Breast epithelium (tissue), 4 donors: ENCODE measurements at places on chromosomes 1 and 21. TPM values are rescaled to one million over a fixed set of nuclear protein-coding genes. Genes with fewer than 3 reads are reported as not detected.

DNA sequence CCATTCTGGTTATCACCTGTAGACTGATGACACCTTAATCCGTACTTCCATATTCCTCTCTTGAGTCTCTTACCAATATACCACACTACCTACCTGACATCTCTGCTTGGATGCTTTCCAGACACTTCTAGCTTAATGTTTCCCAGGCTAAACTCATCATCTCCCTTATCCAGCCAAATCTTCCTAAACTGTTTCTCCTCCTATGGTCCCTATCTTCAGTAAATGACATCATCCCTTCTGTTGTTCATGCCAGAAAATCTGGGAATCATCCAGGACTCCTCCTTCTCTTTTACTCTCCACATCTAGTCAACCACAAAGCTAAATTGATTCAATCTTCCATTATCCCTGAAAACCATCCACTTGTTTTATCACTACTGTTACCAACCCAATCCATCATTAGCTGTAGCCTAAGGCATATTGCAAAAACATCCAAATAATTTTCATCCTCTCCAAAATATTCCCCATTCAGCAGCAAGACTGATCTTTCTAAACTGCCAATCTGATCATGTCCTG, 464.1 kb upstream of the BEND5 start:
- H3K4me3 ChIP-seq: no peak overlapping the region
- H3K4me1 ChIP-seq: no peaks in the 10 kb centered on the region
- H3K27me3 ChIP-seq: no peaks in the 10 kb centered on the region
- no peak overlapping the region for H3K27ac ChIP-seq

DNA sequence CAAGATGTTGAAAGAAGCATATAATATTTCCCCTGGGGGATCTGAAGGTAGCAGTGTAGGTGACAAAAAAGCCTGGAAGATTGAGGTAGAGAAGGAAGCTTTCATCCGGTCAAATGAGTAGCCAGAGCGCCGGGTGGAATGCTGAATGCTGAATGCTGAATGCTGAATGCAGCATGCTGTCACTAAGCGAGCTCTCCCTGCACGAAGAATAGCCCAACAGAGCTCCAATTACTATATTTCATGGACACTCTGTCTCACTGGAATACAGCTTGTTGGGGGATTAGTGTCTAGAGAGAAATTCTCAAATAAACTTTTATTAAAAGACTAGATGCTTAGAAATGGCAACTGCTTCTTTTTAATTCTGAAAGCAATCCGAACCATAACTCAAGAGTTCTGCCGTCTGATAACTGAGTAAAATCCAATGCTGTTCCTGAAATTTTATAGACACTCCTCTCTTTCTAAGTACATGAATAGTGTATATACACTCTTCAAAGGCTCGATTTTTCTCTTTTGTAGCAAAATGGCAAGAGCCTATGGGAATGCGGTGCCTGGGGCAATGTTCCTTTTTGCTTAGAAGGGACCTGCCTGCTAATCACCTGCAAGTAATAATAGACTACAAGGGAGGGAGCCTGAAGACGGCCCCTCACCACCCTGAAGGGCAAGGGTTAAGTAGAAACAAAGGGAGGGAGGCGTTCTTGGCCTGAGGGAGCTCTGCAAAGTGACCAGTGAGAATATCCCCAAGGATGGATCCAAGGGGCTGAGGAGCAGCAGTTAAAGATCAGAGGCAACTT, 203.7 kb upstream of the ESRRG start:
- no peak overlapping the region for H3K4me3 ChIP-seq
- no peaks in the 10 kb centered on the region for H3K27me3 ChIP-seq

- no peaks in the 10 kb centered on the region for H3K4me1 ChIP-seq
- H3K36me3 ChIP-seq: no peaks in the 10 kb centered on the region
- DNase-seq: no peak
- no peaks in the 10 kb centered on the region for H3K27me3 ChIP-seq
- no peak overlapping the region for H3K4me3 ChIP-seq
These were observed 349.3 kb upstream of the PLXNA2 start for GRCh38 chr1:208593306-208594006.

- no peaks in the 10 kb centered on the region for H3K36me3 ChIP-seq
- no peaks in the 10 kb centered on the region for H3K27me3 ChIP-seq
These were observed 78.9 kb downstream of the RHOU start for GRCh38 chr1:228814176-228814575.

DNA sequence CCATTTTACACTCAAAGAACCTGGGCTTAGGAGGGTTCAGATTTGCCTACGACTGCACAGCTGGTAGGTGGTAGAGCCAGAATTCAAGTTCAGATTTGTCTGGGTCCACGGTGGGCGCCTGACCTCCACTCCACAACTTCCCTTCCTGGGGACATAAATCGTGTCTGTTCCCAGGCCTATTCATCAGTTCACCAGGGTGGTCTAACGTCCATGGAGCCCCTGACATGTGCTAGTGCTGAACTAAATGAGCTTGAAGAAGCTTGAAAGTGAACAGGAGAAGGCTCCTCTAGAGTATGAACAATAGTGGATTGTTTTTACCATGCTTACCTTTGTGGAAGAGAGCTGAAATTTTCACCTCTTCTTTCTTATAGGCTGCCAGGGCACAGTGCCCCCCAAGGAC, 32.5 kb upstream of the KIF1B start:
- H3K4me3 ChIP-seq: no peak overlapping the region
- DNase-seq: no peak
- no peak overlapping the region for H3K27ac ChIP-seq
- H3K4me1 ChIP-seq: no peaks in the 10 kb centered on the region

GRCh38 chr1:33468967-33469366, 3.5 kb upstream of the ZSCAN20 start:
- no peaks in the 10 kb centered on the region for H3K27me3 ChIP-seq
- H3K27ac ChIP-seq: no peak overlapping the region

The VPS45 gene
- 72.0 TPM for total RNA-seq

- no peak overlapping the region for H3K4me3 ChIP-seq
- no peak for DNase-seq
- H3K4me1 ChIP-seq: no peaks in the 10 kb centered on the region
- H3K27me3 ChIP-seq: no peaks in the 10 kb centered on the region
- H3K27ac ChIP-seq: no peak overlapping the region
These were observed 109.2 kb downstream of the TTLL7 start for GRCh38 chr1:83889707-83890106.

DNA sequence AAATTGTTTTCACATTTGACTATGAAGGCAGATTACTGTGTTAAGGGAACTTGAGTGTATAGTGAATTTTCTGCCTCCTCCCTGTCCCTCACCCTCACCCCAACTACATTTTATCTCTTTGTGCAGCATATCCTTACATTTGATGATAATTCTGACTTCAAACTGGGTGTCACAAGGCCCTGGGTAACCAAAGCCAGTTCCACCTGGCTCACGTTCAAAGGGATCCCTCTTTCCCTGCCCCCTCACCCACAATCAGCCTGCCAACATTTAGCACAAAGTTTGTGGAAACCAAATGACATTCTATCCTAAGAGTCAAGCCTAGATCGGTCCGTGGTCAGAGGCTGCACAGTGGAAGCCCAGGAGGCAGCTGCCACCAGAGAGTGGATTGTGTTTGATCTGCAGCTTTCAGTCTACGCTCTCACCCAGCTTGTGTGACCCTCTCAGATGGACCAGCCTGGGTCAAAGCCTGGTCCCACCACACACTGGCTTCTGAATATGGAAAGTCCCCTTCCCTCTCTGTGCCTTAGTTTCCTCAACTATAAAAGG, 10.3 kb downstream of the KIAA0040 start:
- H3K27ac ChIP-seq: peak overlapping the region; percentile 26
- no peak overlapping the region for H3K4me3 ChIP-seq
- no peak for DNase-seq
- no peaks in the 10 kb centered on the region for H3K4me1 ChIP-seq

GRCh38 chr1:57162607-57163261, 196.9 kb upstream of the C8B start:
- no peak for DNase-seq
- no peaks in the 10 kb centered on the region for H3K4me1 ChIP-seq
- H3K27ac ChIP-seq: no peak overlapping the region
- H3K27me3 ChIP-seq: no peaks in the 10 kb centered on the region
- no peaks in the 10 kb centered on the region for H3K36me3 ChIP-seq
- no peak overlapping the region for H3K4me3 ChIP-seq

GRCh38 chr1:215418876-215419447, 148.1 kb upstream of the KCTD3 start:
- no peak overlapping the region for H3K27ac ChIP-seq
- no peaks in the 10 kb centered on the region for H3K27me3 ChIP-seq
- H3K36me3 ChIP-seq: no peaks in the 10 kb centered on the region
- no peak for DNase-seq

DNA sequence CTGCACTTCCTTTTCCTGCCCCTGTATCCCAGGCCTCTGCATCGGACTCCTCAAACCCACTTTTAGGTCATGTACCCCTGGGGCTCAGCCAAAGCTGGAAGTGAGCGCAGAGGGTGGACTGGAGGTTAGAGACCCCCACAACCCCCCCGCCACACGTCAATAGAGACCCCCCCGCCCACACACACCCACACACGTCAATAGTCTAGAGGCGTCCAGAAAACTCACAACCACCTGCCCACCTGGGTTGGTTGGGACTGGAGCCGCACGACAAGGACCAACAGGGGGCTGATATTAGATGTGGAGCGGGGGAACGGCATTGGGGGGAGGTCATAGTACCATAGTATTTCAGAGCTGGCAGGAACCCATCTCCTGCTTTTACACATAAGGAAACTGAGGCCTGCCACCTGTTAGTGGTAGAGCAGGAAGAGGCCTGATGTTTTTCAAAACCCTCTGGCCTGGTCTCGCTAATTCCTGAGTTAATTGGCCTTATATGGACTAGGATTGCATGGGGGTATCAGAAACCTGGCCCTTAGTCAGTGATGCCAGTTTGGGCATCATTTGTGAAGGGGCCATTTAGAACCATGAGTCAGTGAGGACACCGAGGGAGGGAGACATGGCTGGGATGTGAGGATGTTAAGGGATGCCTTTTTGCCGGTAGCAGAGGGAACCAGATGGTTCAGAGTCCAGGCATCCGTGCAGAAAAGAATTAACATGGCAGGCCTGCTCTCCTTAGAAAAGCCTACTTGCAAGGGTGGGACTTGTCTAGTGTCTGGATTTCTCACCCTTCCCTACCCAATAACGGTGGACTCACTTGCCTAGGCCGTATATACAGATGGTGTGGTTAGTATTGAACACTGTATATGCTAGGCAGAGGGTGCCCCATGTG, 1.1 kb downstream of the NENF start:
- H3K27ac ChIP-seq: peak overlapping the region; percentile 88
- DNase-seq: peak; percentile 23
- peak overlapping the region; percentile 88 for H3K4me3 ChIP-seq
- no peaks in the 10 kb centered on the region for H3K36me3 ChIP-seq
- no peaks in the 10 kb centered on the region for H3K4me1 ChIP-seq
- H3K27me3 ChIP-seq: no peaks in the 10 kb centered on the region

- no peaks in the 10 kb centered on the region for H3K36me3 ChIP-seq
- H3K27me3 ChIP-seq: no peaks in the 10 kb centered on the region
- no peak for DNase-seq
- H3K27ac ChIP-seq: no peak overlapping the region
These were observed 47.1 kb downstream of the TCP10L start for GRCh38 chr21:32538147-32538792.

GRCh38 chr21:39363607-39364555, 15.0 kb upstream of the HMGN1 start:
- H3K27me3 ChIP-seq: no peaks in the 10 kb centered on the region
- no peak overlapping the region for H3K27ac ChIP-seq
- no peak for DNase-seq
- no peaks in the 10 kb centered on the region for H3K4me1 ChIP-seq
- no peak overlapping the region for H3K4me3 ChIP-seq
- H3K36me3 ChIP-seq: no peaks in the 10 kb centered on the region

GRCh38 chr1:66757722-66758240, 5.5 kb downstream of the DYNLT5 start:
- DNase-seq: no peak
- no peaks in the 10 kb centered on the region for H3K36me3 ChIP-seq
- peaks cover 4% of the 10 kb centered on the region for H3K27me3 ChIP-seq
- no peaks in the 10 kb centered on the region for H3K4me1 ChIP-seq
- no peak overlapping the region for H3K27ac ChIP-seq
- H3K4me3 ChIP-seq: no peak overlapping the region

DNA sequence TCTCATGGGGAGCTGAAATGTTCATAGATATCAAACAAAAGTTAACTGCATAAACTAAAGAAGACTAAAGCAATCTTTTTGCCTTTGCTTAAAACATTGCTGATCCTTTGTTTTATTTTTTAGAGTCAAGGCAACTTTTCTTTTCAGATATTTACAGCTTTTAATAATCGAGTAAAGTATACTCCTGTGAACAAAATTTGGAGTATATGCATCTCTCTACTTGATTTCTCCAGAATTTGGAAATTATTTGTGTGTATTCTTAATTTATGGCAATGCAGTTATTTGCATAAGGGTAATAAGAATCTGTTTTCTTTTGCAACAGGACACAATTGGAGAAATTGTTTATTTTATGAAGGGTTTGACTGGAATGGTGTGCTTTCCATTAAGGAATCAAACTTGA, 4.2 kb upstream of the AQP10 start:
- no peak overlapping the region for H3K4me3 ChIP-seq
- no peak for DNase-seq
- H3K27me3 ChIP-seq: no peaks in the 10 kb centered on the region
- no peaks in the 10 kb centered on the region for H3K4me1 ChIP-seq
- no peaks in the 10 kb centered on the region for H3K36me3 ChIP-seq

- no peaks in the 10 kb centered on the region for H3K27me3 ChIP-seq
- no peak for DNase-seq
- no peaks in the 10 kb centered on the region for H3K36me3 ChIP-seq
- no peak overlapping the region for H3K4me3 ChIP-seq
- H3K27ac ChIP-seq: no peak overlapping the region
These were observed 118.1 kb downstream of the DTL start for GRCh38 chr1:212153635-212154034.

The TMPRSS15 gene
- total RNA-seq: not detected

DNA sequence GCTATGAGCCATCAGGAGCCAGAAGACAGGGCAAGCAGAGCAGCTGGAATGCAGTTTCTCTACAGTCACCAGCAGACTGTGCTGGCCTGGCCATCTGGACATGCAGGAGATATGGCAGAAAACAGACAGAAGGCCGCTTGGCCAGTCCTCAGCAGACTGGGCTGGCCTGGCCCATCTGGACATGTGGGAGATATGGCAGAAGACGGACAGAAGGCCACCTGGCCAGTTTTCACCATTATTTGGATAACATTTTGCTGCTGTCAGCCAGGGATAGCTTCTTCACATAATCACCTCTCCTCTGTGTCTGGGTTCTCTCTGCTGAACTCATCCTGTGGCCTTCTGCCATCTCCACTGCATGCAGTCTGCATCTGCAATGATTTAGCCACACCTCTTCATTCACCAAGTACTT, 25.0 kb upstream of the CACYBP start:
- H3K27ac ChIP-seq: no peak overlapping the region
- H3K36me3 ChIP-seq: no peaks in the 10 kb centered on the region
- DNase-seq: no peak
- no peak overlapping the region for H3K4me3 ChIP-seq
- H3K4me1 ChIP-seq: peaks cover 6% of the 10 kb centered on the region

The TNFRSF4 gene
- 2.3 TPM for total RNA-seq

DNA sequence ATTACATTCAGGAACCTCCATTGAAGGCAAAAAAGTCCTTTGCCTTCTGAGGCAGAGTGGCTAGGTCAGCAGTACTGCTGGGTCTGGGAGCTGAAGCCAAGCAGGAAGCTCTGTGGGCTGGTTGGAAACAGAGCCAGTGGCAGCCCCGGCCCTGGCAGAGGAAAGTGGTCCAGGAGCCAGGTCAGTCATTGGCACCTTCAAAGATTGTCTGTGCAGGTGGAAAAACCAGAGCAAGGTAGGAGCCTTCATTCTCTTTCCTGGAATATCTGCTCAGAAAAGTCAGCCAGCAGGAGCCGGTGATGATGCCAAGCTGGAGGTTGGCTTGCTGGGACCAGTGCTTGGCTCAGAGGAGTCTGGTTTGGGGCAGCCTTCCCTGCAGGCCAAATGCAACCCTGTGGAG, 12.5 kb upstream of the DISP3 start:
- H3K27ac ChIP-seq: no peak overlapping the region
- no peaks in the 10 kb centered on the region for H3K4me1 ChIP-seq
- DNase-seq: peak; percentile 48
- H3K36me3 ChIP-seq: no peaks in the 10 kb centered on the region

The TEX38 gene
- not detected for total RNA-seq
